ENCODE measurements at places on chromosomes 16 and 17.

DNA sequence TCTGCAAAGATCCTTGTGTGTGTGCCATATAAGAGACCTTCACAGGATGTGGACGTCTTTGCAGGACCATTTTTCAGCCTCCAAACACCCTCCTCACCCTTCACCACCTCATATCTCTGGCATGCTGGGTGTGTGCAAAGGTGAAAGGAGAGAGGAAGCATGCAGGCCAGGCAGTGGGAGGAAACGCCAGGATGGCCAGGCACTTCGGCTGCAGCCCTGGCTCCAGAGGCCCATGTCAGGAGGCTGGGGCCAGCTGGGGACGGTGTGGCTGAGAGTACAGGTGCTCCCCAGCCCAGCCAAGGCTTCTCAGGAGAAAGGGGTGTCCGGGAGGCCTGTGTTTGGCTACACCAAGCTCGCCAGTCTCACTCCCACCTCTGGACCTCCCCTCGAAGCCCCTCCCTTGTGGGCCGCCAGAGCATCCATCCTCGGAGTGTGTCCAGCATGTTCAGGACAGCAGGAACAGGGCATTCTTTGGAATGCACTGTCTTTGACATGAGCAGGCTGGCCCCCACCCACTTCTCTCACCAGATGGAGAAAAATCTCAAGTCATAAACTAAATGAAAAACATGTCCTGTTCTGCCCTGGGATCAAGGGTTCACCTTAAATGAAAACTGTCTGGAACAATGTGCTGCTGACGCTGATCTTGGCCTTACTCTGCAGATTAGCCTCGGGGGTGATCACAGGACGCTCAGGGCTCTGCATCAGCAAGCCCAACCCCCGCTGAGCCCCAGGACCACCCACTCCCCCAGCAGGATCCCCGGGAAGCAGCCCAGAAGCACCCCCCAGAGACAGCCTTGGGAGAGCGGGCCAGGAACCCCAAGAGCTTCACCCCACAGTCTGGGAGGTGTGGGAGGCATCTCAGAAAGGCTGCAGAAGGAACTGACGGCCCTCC, 15.9 kb downstream of the PEMT start:
- DNase-seq = no peak

- no peak for DNase-seq
These were observed at the start of gene KRT25 for GRCh38 chr17:40755231-40755630. KRT25 (minus strand) TSS chr17:40755331; CDS start chr17:40755271, 60 bp downstream.

DNA sequence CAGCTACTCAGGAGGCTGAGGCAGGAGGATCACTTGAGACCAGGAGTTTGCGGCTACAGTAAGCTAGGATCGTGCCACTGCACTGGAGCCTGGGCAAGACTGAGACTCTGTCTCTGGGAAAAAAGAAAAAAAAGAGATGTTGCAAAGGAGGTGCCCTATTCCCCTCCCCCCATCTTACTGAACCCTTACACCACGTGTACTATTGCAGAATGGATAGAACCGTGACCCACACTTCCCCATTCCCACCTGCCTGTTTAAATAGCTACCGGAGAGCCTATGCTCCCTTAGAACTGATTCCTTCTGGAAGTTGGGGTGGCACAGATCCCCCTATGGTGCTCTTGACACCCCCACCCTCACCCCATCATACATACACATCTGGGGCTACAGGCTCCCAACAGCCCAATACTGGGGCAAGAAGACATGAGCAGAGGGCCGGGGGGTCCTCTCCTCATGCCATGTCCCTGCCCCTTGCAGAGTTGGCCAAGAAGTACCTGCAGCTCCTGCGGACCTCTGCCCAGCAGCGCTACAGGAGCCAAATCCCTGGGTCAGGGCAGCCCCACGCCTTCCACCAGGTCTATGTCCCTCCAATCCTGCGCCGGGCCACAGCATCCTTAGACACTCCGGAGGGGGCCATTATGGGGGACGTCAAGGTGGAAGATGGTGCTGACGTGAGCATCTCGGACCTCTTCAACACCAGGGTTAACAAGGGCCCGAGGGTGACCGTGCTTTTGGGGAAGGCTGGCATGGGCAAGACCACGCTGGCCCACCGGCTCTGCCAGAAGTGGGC, 35.7 kb downstream of the NLRC5 start:
- DNase-seq = no peak

- DNase-seq = no peak
These were observed 76.5 kb upstream of the NUDT7 start for GRCh38 chr16:77645764-77646163.

DNA sequence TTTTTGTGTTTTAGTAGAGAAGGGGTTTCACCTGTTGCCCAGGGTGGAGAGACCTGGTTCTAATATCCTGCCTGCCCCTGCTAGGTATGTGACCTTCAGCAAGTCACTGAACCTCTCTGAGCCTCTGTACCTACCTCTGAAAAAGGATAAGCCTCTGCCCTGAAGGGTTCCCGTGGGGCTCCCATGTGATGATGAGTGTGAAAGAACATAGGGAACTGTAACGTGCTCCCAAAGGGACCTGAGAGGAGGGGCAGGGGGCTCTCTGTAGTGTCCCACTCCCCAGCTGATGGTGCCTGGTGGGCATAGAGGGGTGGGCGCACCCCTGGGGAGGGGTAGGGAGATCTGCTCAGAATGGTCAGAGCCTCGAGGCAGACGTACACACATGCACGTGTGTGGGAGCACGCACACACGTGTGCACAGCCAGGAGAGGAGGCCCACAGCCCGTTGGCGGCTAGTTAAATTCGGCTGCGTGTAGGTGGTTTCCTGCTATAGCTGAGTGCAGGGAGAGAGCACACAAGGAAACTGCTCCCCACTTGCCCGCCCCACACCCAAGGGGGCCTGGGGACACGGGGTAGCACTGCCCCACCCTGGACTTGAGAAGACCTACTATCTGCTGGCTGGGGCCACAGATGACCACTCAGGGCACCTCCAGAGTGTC, 6.7 kb downstream of the KCNH4 start:
- no peak for DNase-seq

DNA sequence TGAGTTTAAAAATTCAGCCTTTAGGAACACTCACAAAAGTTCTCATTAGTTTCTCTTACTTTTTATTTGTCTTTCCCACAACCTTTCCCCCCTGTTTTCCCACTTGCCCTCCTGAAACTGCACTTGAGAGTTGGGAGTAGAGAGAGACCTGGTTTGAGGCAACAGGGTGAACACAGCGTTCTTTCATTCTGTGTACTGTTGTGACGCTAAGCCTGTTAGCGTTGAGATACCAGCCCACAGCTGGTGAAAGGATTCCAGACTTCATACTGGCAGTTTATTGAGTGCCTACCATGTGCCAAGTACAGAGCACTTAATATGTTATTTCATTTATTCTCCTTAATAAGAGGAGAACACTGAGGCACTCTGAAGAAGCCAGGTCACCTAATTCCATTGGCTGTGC, 10.3 kb downstream of the TNRC6C start:
- DNase-seq = no peak

All from stimulated activated CD8-positive, alpha-beta memory T cell treated with anti-CD3 and anti-CD28 coated beads, Interleukin-12 subunit alpha, Interleukin-12 subunit beta, amount 100 ng/mL, for 1 hour (primary cell).